NCI-H460 (cell line): ENCODE measurements at places on chromosomes 5 and 9. TPM values are rescaled to one million over a fixed set of nuclear protein-coding genes. Genes with fewer than 3 reads are reported as not detected.

ANKS6 gene
- 22.9 and 32.2 TPM in 2 replicates for total RNA-seq

DIPK1B gene
- 14.1 and 14.4 TPM in 2 replicates for total RNA-seq

DAB2IP gene
- 3.8 and 3.9 TPM in 2 replicates for total RNA-seq

WNT8A gene
- not detected in 2 replicates for total RNA-seq

FAM221B gene
- not detected in 2 replicates for total RNA-seq

DNA sequence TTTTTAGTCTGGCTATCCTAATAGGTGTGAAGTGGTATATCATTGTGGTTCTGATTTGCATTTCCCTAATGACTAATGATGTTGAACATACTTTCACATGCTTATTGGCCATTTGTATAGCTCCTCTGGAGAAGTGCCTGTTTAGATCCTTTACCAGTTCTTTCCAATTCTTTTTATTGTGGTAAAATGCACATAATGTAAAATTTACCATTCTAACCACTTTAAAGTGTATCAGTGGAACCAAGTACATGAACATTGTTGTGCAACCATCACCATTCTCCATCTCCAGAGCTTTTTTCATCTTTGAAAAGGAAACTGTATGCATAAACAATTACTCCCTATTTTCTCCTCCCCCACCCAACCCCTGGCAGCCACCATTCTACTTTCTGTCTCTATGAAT is 95.4 kb downstream of the NRG2 start:
- DNase-seq = no peak

DNA sequence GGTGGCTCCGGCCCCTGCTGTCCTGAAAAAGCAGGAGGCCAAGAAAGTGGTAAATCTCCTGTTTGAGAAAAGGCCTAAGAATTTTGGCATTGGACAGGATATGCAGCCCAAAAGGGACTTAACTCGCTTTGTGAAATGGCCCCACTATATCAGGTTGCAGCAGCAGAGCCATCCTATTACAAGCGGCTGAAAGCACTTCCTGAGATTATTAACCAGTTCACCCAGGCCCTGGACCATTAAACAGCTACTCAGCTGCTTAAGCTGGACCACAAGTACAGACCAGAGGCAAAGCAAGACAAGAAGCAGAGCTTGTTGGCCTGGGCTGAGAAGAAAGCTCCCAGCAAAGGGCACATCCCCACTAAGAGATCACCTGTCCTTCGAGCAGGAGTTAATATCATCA is 89.7 kb downstream of the MLLT3 start:
- no peak for DNase-seq

DNA sequence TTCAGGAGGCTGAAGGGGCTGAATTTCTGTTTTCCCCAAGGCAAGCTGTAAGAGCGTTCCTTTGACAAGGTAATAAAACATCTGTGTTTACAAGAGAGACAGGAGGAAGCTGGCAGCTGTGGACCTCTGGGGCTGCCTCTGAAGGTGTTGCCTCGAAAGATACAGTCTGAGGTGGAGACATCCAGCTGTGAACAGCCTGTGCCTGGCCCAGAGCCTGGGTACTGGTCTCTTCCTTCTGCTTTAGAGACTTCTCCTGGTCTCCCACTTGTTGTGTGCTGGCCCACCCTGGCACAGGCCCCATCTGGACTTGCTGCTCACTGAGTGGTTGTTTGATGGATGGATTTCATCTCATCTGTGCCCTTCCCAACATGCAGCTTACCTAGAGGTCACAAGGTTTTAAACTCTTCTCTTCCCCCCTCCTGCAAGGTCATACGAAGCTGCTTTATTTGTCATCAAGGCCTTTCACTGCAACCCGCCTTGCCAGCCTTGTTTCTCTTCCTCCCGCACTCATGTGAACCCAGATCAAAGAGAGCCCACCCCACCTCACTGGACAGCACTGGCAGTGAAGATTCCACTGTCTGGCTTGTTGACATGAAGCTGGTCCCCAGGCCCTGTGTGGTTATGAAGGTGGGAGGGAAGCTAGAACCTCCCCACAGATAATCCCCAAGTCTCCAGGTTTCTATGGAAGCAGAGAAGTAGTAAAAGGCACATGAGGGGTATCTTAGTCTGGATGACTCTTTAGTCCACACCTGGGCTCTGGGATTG is 35.0 kb upstream of the ALDH1B1 start:
- no peak for DNase-seq

- DNase-seq = no peak
These were observed 175.8 kb downstream of the TMEM167A start for GRCh38 chr5:82901281-82901888.

- DNase-seq = no peak
These were observed 780 bp downstream of the CDC37L1 start for GRCh38 chr9:4680173-4680525.

DNA sequence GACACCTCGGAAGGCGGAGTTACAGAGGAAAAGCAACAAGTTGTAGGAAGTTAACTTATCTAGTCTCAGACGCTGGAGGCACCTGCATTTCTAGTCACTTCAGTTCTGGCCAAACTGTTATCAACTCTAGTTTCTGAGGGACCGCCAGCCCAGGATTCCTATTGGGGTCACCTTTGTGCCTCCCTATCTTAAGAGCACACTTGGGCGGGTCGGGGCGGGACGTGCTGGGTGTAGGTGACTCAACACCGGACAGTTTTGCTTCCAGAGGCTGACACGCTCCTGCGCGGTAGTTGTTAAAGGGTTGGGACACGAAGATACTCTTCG is 679 bp upstream of the KDM4C start:
- peak; percentile 57 for DNase-seq

- DNase-seq = no peak
These were observed 164.0 kb upstream of the CCDC152 start for GRCh38 chr5:42592401-42593140.

- DNase-seq = no peak
These were observed 117.5 kb downstream of the BOD1 start for GRCh38 chr5:173498739-173499470.
